ENCODE measurements at places on chromosomes 5 and 9. TPM values are rescaled to one million over a fixed set of nuclear protein-coding genes. Genes with fewer than 3 reads are reported as not detected.

- H3K4me1 ChIP-seq = peaks cover 62% of the 10 kb centered on the region
- no peaks in the 10 kb centered on the region for H3K36me3 ChIP-seq
- H3K4me3 ChIP-seq = peak overlapping the region; percentile 58
- peak overlapping the region; percentile 92 for H3K27ac ChIP-seq
- peak; percentile 94 for DNase-seq
Measured at GRCh38 chr5:96855031-96855872, 21.0 kb upstream of the ERAP2 start.

DNA sequence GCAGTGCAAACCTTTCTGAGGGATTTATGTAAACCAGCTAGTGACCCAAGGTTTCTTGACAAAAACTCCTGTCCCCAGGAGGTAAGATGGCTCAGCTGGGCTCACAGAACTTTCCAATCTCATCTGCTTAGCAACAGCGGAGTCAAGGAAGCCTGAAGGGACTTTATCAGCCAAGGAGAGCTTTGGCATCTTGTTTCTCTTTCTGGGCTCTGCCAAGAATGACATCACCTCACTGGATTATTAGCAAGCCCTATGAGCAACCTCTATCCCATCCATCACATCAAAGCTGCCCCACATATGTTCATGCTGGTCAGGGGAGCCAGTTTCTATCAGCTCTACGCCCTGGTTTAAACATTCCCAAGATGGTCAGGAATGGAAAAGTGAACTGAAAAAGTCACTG lies 461.3 kb downstream of the ENC1 start:
- H3K4me3 ChIP-seq = no peak overlapping the region
- no peak for DNase-seq
- H3K27ac ChIP-seq = no peak overlapping the region

The FOXE1 gene
- not detected for total RNA-seq

- no peak overlapping the region for H3K4me3 ChIP-seq
- no peaks in the 10 kb centered on the region for H3K36me3 ChIP-seq
- DNase-seq = no peak
Measured at GRCh38 chr5:126062398-126063221, 360.6 kb upstream of the GRAMD2B start.

DNA sequence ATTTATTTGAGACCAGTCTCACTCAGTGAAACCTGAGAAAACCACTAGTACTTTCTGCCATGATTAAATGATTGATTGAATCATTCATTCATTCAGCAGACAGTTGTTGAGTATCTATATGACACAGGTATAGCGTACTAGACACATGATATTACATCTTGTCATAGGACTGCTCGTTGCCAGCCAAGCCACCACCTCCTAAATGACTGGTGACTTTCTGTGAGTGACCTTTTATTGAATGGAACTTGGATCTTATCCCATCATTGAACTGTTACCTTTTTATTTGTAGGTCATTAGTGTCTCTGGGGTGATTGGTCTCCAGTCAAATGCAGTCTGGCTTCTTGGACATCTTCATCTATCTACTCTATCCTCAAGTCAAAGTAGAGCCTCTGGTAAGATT lies 80.7 kb downstream of the HACD4 start:
- H3K4me1 ChIP-seq = peaks cover 6% of the 10 kb centered on the region
- no peak for DNase-seq
- H3K36me3 ChIP-seq = no peaks in the 10 kb centered on the region
- H3K27ac ChIP-seq = no peak overlapping the region
- no peak overlapping the region for H3K4me3 ChIP-seq

GRCh38 chr5:149581931-149582768 lies 852 bp downstream of the ARHGEF37 start:
- H3K4me3 ChIP-seq = peak overlapping the region; percentile 69
- H3K36me3 ChIP-seq = no peaks in the 10 kb centered on the region
- H3K27ac ChIP-seq = peak overlapping the region; percentile 21

GRCh38 chr5:142753116-142753631 lies 17.0 kb upstream of the ARHGAP26 start:
- H3K4me3 ChIP-seq = no peak overlapping the region
- H3K27ac ChIP-seq = no peak overlapping the region
- peaks cover 18% of the 10 kb centered on the region for H3K4me1 ChIP-seq
- peak; percentile 48 for DNase-seq

DNA sequence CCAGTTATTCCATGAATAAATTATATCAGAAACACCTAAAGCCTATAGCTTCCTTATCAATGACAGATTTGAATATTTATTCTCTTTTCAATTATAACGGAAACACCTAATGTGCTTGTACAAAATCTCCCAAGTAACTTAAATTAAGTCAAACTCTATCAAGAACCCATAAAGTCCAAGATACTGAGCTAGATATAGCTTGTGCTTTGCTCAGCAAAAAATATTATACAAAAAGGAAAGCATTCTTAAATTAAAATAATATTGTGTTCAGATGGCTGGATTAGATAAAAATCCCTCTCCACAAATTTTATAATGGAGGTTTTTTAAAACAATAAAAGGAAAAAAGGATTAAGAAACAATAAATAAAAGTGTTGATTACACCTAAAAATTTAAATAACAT lies 23.7 kb downstream of the NADK2 start:
- H3K4me3 ChIP-seq = no peak overlapping the region
- no peak overlapping the region for H3K27ac ChIP-seq
- no peak for DNase-seq

DNA sequence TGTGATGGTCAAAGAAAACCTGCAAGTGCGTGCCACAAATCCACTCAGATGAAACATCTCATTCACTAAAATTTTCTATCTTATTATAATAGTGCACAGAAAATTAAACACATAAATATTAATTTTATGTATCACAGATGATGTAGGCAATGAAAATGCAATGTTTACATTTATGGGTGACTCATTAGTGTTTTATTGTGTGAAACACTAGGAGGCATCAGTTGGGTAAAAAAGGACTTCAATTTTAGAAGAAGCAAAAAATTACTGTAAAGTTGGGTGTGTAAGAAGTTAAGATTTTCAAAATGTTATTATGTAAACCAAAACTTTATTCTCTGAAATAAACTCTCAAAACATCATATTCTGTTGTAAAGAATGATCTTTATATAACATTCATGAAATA lies 4.0 kb downstream of the MEF2C start:
- peaks cover 60% of the 10 kb centered on the region for H3K4me1 ChIP-seq
- no peaks in the 10 kb centered on the region for H3K27me3 ChIP-seq
- no peaks in the 10 kb centered on the region for H3K36me3 ChIP-seq
- H3K4me3 ChIP-seq = peak overlapping the region; percentile 37
- peak; percentile 83 for DNase-seq

The FOXD4 gene
- total RNA-seq = 0.80 TPM

GRCh38 chr5:44935871-44936270 lies 127.1 kb downstream of the MRPS30 start:
- no peaks in the 10 kb centered on the region for H3K36me3 ChIP-seq
- no peak for DNase-seq
- H3K4me1 ChIP-seq = peaks cover 17% of the 10 kb centered on the region
- H3K27ac ChIP-seq = no peak overlapping the region

DNA sequence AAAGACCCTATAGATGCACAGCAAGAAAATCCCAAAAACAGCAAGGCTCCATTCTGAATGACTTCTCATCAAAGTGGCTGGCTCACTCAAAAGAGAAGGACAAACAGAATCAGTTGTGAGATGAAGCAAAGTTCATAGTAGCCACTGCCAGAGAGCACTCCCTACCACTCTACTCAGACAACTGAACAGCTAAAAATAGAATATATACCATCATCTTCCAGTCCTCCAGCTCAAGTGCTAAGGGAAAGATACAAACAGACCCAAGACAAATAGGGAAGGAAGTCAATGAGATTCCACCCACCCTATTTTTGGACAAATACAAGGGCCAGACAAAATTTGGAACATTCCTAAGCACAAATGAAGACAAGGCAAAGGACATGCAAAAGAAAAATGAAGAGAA lies 20.6 kb downstream of the GNAQ start:
- no peaks in the 10 kb centered on the region for H3K36me3 ChIP-seq
- DNase-seq = no peak
- no peak overlapping the region for H3K4me3 ChIP-seq
- H3K27me3 ChIP-seq = no peaks in the 10 kb centered on the region
- H3K4me1 ChIP-seq = no peaks in the 10 kb centered on the region

GRCh38 chr9:114386886-114387679 lies 699 bp downstream of the AKNA start:
- no peak overlapping the region for H3K27ac ChIP-seq
- no peaks in the 10 kb centered on the region for H3K36me3 ChIP-seq
- DNase-seq = no peak
- H3K4me3 ChIP-seq = no peak overlapping the region
- H3K27me3 ChIP-seq = no peaks in the 10 kb centered on the region
- H3K4me1 ChIP-seq = peaks cover 19% of the 10 kb centered on the region

The RASEF gene
- 14.7 TPM for total RNA-seq

The FOXI1 gene
- total RNA-seq = not detected

- peaks cover 20% of the 10 kb centered on the region for H3K4me1 ChIP-seq
- no peak overlapping the region for H3K27ac ChIP-seq
- no peaks in the 10 kb centered on the region for H3K27me3 ChIP-seq
Measured at GRCh38 chr5:148768806-148769415, 57.5 kb upstream of the ADRB2 start.

DNA sequence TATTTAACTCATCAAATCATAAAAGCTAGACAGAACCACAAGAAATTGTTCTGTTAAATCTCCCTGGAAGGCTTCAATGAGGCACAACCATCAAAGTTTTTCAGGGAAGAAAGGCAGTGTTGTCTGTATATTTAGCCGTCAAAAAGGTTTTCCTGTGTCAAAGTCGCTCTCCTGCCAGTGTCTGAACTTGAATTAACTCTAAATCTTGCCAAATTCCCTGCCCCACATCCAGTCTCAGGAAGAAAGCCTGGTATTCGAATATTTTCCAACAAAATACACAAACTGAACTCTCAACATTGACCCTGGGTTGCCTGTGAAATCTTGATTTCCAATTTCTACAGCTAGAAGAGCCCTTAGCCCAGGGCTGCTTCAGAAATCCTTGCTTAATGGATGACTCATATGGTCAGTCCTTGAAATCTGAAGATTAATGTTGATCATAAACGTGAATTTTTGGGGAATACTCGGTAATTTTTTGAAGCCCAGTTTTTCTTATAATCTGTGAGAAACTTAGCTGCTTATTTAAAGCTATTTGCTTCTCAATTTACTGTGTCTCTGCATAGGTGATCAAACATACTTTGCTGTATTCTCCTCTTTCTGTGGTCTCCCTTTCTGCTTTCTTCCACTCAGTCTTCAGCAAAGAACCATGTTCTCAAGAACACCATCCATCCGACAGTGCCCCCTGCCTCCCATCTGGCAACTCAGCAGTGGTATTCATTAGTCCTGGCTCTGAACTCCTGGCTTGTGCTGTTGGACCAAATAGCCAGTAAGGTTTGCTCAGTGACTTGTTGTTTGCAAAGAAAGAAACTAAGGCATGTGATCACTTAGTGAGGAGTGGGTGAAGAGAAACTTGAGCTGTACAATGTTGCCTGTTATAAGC lies 58.9 kb downstream of the NREP start:
- H3K36me3 ChIP-seq = no peaks in the 10 kb centered on the region
- peaks cover 32% of the 10 kb centered on the region for H3K4me1 ChIP-seq
- no peak overlapping the region for H3K4me3 ChIP-seq
- H3K27me3 ChIP-seq = no peaks in the 10 kb centered on the region
- DNase-seq = peak; percentile 18

DNA sequence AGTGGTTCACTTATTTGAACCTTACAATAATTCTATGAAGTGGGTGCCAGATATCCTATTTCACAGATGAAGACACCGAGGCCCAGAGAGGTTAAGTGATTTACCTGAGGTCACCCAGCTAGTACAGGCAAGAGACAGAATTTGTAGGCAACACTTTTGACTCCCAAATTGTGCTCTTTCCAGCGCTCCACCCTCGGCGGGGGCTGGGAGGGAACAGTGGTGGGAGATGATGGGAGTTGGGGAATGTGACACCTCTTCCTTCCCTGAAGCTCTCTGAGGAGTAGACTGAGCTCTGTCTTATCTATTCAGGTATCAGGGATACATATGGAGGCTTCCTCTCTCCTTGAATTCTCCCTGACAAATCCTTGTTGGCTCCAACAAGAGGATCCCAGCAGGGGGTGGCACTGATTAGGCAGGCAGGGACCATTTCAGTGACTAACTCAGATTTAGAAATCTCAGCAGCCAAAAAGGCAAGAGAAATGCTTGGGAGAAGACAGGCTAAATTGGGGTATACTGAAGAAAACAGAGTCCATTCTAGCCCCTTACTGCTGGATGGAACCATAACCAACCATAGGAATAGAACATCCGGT lies 95.8 kb upstream of the PANK3 start:
- no peaks in the 10 kb centered on the region for H3K36me3 ChIP-seq
- no peak overlapping the region for H3K27ac ChIP-seq
- DNase-seq = no peak
- H3K4me1 ChIP-seq = no peaks in the 10 kb centered on the region
- no peak overlapping the region for H3K4me3 ChIP-seq
- no peaks in the 10 kb centered on the region for H3K27me3 ChIP-seq

The DOCK8 gene
- 1.9 TPM for total RNA-seq

DNA sequence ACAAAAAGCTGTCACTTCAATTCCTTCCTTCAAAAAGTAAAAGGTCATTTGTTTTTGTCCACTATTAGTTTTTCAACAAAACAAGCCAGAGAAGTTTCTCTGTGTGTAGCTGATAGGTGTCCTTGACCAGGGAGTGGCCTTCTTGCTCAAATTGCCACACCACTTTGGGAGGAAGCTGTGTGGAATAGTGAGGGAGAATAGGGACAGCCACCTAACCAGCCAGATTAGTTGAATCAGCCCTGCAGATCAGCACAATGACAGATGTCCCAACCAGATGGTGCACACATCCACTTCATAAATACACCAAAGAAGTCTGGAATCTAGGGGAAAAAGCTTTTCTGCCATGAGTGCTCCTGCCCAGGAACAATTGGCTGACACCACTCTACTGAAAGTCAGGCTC lies 37.2 kb downstream of the NREP start:
- DNase-seq = no peak
- H3K27ac ChIP-seq = no peak overlapping the region
- no peaks in the 10 kb centered on the region for H3K27me3 ChIP-seq
- no peak overlapping the region for H3K4me3 ChIP-seq

The SOWAHA gene
- not detected for total RNA-seq

The SLC45A2 gene
- total RNA-seq = not detected

DNA sequence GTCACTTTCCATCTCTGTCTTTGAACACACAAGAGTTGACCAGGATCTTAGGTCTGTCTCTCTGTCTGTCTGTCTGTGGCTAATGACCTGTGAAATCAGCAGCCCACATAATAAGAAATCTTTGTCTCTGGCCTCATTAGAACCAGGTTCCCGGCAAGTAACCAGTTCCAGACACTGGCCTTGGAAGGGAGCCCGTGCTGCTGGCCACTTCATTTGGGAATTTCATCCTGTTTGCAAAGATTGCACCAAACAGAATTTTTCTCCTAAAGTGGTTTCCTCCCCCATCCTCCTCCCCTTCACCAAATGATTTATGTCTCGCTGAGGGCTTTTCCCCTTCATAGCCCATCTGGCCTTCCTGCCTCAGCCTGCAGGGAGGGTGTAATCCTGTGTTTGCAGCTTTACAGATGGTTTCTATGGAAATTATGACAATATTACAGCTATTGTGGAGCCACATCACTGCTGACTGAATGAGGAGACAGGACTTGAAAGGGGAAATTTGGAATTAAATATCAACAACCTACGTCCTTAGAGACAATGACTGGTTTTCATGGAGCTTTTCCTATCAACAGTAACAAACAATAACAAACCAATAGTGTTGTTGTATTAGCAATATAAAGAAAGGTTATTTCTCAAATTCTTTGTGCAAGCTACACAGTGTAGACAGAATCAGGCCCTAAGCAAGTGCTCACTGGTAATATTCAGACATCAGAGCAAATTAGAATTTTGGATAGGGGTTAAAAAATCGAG lies 25.7 kb downstream of the DPYSL3 start:
- H3K4me3 ChIP-seq = no peak overlapping the region
- no peak for DNase-seq
- peak overlapping the region; percentile 50 for H3K27ac ChIP-seq
- no peaks in the 10 kb centered on the region for H3K36me3 ChIP-seq
- H3K4me1 ChIP-seq = peaks cover 15% of the 10 kb centered on the region
